ENCODE measurements at places on chromosomes 2 and 18. TPM values are rescaled to one million over a fixed set of nuclear protein-coding genes. Genes with fewer than 3 reads are reported as not detected.
A peak's percentile ranks its signal among the peaks of the same experiment; 100 is the strongest.

Gene GPAT2
- 6.1 TPM for total RNA-seq

Gene TET3
- 2.6 TPM for total RNA-seq

Gene PPP4R3B
- total RNA-seq: 25.3 TPM

DNA sequence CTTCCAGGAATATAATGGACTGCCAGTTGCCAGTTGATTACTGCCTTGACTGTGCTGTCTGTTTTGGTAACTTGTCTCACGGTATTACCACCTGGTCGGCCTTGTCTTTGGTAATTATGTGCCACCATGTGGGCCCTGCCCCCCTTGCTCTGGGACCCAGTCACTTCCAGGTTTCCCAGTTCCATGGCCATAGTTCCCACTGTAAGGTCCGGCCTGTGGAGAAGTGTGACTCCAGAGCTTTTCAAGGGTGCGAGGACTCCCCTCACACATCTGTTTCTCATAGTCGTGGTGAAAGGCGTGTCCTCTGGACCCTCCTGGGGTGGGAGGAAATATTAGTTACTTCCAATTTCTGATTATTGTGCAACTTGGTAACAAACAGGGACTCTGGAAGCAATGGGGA, 150.5 kb downstream of the SEPTIN10 start:
- DNase-seq: no peak

DNA sequence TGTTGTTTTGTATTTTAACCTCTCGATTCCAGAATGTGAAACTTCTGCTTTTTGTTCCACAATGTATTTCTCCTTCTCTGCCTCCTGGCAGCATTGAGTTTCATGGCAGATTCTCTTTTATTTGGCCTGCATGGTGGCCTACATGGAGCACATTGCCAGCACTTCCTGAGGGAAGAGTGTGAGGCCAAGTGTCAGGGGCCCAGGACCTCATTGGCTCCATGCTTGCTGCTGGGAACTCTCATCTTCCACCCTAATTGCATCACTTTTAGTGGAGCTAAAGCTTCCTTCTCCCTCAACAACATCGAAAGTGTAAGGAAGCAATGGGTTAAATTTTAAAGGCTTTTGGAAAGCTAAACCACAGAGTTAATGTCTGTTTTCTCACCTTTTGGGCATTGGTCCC, 9.5 kb downstream of the TRIB2 start:
- DNase-seq: no peak

DNA sequence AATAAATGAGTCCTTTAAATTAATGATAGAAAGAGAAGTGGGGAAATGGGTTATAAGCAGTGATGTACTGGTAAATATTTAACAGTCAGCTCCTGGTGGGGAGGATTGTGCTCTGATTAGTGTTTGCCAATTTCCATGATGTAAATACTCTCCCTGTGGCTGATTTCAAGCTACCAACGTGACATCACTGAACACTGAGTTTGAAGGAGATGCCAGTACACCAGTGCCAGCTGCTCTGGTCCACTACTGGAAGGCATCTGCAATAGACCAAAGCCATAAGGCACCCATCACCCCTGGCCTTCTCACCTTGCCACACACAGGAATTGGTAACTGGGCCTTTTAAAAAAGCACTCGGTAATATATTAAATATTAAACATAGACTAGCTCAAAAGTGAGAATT, 77.7 kb downstream of the TGOLN2 start:
- no peak for DNase-seq

DNA sequence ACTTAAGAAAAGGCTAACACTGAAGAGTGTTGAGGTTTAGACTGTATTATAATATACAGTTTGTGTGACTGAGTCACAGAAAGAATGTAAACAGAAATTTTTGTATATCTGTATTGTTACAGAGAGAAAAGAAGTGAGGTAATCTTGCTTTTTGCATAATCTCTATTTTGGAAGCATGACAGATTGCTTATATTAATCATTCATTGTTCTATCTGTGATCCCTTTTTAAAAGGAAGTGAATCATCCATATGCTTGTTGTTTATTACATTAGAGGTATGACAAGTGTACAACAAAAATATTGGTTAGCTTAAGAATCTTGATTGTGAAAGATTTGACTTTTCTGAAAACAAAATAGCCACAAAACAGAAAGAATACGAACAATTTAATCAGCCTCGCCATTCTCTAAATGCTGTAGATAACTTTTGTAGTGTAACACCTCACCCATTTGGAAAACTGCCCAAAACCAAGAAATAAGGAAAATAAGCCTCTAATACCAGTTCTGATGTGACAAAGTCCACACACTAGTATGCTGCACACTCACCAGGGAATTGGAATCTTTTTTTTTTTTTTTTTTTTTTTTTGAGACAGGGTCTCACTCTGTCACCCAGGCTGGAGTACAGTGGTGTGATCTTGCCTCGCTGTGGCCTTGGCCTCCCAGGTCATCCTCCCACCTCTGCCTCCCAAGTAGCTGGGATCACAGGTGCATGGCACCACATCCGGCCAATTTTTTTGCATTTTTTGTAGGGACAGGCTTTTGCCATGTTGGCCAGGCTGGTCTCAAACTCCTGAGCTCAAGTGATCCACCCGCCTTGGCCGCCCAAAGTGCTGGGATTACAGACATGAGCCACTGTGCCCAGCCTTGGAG, 91.5 kb upstream of the LPIN2 start:
- DNase-seq: no peak

GRCh38 chr2:137607722-137608318, 356.5 kb upstream of the HNMT start:
- DNase-seq: no peak

- peak; percentile 40 for DNase-seq
Measured at GRCh38 chr2:235711527-235711926, 217.7 kb downstream of the AGAP1 start.

DNA sequence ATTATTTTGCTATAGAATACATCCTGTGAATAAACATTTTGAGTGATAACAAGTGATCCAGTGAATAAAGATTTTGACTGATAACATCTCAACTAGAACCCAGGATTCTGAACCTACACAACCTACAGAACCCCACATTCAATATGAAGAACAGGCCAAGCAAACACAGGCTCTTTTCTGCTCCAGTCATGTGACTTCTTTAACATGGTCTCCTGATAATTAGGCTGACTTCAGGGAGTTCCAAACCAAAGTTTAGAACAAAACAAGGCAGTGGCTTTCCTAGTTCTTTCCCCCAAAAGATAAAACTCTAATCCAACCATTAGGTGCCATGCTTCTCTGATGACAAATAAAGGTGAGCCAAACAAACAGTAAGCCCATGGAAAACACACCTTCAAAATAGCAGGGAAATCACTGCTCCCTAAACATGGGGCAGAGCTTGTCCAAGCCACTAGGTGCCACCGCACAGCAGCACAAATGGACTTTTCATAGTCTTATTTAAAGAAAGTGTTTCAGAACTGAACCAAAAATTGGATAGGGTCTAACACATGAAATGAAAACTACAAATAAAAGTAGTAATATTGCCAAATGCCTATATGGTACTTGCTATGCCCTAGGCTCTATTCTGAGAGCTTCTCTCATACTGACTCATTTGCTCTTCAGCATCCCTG, 95.3 kb downstream of the EVA1A start:
- no peak for DNase-seq

DNA sequence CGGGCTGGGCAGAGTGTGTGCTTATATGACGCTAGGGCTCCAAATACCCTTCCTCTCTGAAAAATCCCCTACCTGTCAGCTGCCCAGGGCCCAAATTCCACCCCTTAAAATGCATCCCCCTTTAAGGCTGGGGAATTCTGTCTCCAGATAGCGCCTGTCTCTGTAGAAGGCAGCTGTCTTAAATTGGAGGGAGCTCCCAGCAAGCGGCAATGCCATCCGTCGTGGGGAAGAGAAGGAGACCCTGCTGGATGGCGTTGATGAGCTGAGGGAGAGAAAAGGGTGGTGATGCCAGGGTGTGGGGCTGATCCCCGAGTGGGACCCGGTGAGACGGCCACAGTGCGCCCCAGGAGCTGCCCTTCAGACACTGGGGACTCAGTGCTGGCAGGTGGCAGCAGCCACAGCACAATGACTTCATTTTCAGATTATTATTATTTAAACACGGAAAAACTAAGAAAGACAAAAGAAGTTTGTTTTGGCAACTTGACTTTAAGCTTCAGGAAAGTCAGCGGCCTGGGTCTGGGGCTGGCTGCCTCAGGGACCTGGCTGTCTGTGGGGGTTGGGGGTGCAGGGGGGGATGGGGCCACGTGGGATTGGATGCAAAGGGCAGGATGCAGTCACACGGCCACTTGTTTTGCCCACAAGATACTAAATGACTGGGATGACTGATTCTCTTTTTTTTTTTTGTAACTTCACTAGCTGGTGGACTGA, 152.8 kb downstream of the TFCP2L1 start:
- DNase-seq: no peak

- no peak for DNase-seq
Measured at GRCh38 chr2:100964681-100965169, 37.4 kb upstream of the RPL31 start.

- no peak for DNase-seq
Measured at GRCh38 chr18:36299015-36299414, 1.5 kb downstream of the FHOD3 start.

DNA sequence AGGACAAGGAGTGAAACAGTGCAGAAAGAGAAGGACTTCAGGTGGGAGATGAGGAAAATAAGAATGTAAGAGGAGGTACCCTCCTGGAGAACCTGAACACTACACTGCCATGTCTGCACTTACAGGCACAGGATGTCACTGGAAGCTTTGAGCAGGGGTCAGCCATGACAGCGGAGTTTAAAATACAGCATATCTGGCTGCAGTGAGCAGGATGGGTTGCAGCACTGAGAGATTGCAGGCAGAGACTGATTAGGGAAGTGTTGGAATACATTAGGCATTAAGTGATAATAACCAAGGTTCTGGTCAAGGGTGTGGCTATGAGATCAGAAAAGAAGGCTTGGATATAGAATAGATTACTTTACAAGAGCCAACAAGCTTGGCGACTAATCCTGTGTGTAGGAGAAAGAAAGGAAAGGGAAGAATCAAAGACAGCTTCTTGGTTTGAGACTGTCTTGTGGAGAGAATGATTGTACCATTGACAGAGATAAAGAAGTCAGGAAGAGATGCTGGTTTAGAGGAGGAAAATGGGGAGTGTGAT, 171.1 kb upstream of the RBMS1 start:
- DNase-seq: no peak
